ENCODE measurements at places on chromosomes 5 and 9.

DNA sequence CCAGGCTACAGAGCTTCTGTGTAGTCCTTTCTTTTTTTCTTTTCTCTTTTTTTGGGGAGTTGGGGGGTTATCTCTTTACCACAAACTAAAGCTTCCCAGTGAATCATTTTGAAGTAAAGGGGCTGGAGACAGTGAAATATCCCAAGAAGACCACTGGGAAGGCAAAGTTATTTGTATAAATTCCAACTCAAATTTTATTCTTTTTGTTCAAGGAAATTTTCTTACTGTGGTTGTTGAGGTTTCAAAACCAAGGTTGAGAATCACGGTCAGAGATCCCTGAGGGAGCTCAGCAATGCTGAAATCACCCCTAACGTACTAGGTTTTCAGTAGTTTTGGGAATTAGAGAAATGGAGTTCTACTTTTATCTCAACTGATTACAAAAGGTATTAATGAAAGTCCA lies 175.7 kb downstream of the ARHGEF28 start:
- DNase-seq, result no peak

GRCh38 chr5:140251527-140251973 lies 51.4 kb downstream of the PFDN1 start:
- DNase-seq, result peak; percentile 56

- no peak for DNase-seq
Measured at GRCh38 chr5:10384483-10384882, 31.0 kb downstream of the MARCHF6 start.

DNA sequence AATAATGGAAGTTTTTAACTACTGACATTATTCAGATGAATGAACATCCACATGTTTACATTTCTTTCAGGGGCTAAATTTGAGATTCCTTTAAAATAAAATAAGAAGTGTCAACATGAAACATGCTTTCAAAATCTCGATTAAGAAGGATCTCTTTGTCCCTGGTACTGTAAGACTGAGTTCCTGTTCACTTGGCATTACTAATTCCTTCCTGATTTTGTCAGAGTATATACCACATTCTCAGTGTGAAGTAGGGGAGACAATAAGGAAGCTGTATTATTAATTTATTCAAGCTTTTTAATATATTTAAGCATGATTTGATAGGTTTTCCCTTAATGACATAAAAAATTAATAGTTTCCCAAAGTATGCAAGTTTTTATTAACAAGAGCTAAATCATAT lies 81.5 kb upstream of the GRHPR start:
- DNase-seq, result no peak

DNA sequence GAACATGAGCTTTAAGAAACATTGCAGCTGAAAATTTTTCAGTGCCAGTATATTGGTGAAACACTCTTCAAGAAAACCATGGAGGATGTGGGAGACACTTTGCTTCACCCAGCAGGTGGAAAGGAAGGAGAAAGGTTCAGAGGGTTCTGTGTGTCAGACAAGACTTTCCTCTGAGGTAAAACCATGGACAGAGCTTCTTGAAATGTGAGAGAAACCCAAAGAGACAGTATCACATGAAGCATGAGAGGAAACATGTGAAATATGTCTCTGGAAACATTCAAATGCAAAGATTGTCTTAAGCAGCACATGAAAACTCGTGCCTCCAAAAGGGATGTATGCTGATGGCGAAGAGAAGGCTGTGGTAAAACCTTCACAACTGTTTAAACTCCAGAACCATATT lies 368.9 kb upstream of the ST8SIA4 start:
- DNase-seq, result no peak

- DNase-seq, result no peak
Measured at GRCh38 chr9:14389146-14389545, 75.2 kb upstream of the NFIB start.

DNA sequence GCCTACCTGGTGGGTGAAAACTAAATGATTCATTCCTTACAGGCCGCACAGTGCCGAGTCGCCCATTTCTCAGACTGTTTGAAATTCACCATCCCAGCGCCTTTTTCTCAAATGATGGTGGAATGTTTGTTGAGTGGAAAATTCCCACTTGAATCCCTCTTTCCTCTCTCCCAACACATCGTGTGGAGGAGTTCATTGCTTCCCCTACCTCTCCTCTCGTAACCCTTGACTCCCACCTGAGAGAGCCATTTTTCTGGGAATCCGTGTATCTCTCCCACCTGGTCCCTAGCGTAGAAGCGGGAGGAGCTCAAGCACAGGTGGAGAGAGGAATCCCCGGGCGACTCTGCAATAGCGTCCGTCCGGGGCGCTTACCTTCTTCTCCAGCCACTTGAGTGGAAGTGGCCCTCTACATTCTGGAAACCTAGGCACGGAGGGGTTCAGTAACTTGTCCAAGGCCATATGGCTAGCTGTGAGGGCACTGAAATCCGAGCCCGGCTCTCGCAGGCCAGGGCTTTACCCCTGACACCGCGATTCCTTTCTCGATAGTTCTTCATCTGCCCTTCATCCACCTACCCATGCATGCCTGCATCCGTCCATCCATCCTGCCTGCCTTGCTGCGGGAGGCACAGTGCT lies 683 bp downstream of the OSMR start:
- no peak for DNase-seq

Data from CD4-positive, alpha-beta T cell treated with Interleukin-6 at 100 ng/mL for 8 hours (primary cell).